ENCODE measurements at places on chromosomes 5 and 9.

DNA sequence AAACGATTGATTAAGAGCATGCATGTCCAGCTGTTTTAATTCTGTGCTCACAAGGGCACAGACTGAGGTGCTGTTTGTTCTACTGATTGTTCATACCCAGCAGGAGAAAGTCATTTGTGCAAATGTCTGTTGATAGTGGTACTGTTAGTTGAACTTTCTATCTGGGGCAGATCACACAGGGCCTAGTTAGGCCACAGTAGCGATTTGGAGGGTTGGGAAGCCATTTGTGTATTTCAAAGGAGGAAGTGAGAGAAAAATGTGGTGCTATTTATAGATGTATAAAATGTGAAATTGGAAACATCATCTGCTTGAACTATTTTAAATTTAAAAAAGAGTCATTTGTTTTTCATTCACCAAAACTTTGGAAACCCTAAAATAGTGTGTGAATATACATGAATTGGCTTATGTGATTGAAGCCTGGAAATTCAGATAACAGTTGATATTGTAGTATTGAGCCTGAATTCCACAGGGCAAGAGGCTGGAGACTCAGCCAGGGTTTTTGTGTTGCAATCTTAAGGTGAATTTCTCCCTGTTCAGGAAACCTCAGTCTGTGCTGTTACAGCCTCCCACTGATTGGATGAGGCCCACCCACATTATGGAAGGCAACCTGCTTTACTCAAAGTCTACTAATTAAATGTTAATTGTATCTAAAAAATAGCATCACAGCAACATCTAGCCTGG, 162.0 kb upstream of the CDKN2B start:
- no peak for DNase-seq

GRCh38 chr5:157971571-157972216, 112.7 kb upstream of the CLINT1 start:
- DNase-seq: no peak

DNA sequence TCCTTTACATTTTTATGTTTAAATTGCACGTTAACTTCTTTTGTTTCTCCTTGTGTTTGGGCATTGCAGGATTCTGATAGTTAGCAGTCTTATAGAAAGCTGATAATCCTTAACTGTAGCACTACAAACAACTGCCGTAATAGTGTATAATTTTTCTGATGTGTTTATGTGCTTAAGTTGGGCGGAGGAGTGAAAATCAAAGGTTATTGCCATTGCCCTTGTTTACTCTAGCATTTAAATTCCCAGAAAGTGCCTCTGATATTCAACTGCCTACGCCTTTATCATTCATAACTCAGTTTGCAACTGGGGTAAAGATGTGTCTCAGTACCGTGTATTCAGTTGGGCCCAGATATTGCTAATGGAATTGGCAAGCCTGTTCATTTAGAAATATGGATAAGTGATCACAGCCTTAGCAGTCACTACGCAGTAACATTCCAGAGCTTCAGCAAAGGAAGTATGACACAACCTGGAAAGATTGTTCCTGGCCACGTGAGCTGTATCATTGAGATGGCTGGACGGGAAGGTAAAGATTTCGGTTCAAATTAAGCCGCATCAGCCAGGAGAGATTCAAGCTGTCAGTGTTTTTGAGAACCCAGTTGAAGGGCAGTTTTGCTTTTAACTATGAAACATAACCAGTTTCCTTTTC, 28.1 kb upstream of the LRRTM2 start:
- DNase-seq: no peak

DNA sequence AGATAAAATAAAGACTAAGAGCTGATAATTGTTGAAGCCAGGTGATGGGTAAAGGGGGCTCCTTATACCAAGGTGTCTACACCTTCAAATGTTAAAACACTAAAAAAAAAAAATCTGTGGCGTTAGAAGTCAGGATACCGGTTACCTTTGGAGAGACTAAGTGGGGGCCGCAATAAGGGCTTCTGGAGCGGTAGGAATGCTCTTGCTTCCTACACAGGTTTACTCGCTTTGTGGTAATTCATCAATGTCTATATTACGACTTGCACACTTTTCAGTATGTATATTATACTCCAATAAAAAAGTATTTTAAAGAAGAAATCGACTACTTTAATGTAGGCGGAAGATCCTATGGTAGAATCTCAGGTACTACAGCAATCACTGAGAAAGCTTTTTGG, 12.5 kb downstream of the MRPS27 start:
- no peak for DNase-seq

DNA sequence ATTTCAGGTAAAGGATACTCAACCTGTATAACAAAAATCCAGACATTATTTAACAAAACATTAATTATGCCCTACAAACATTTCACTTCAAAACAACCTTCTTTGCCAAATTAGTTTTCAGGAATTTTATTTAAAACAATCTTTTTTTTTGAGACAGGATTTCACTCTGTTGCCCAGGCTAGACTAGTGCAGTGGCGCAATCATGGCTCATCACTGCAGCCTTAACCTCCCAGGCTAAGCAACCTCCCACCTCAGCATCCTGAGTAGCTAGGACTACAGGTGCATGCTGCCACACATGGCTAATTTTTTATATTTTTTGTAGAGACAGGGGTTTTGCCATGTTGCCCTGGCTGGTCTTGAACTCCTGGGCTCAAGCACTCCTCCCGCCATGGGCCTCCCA, 3.9 kb downstream of the FNIP1 start:
- no peak for DNase-seq

DNA sequence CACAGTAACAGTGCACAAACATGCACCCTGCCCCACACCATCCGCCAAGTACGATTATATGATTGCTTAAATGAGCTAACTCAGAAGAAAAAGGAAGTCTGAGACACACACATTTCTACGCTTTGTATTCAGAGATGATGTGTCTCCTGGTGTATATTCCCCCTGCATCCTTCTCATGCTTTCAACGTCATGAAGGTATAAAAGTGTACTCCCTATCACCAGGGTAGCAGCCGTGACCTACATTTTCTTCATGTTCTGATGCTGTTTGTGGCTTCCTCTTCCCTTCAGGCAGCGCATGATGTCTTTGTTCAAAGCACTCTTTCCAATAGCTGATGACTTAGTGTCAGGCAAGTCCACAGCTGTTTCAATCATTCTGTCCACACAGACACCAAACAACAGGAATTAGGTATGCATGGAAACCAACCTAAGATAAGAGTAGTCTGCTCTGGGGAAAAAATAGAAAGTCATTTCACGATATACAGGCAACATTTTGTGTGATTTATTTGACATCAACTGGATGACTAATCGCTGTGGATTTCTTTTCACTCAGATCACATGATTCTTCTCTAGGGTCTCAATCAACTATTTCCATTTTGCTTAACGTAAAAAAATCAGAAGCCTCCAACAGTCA, 269.4 kb upstream of the PTGER4 start:
- no peak for DNase-seq

GRCh38 chr9:79301551-79302391, 270.0 kb upstream of the TLE4 start:
- DNase-seq: no peak

DNA sequence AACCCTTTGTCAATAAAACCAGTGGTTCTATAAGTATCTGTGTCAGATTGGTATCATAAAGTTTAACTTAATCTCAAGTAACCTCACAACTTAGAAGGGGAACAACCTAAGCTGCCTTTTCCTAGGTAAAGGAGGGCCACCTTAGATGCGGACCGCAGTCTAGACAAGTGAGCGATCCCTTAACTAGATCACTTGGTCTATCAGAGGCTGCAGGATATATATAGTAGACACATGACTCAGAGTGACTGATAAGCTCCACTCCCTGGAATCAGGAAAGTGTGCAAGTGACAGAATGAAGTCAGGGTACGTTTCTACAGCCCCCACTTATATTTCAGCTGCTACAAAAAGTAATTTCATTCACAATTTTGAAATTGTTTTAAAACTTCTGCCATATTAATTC, 7.4 kb downstream of the REEP5 start:
- DNase-seq: no peak

- no peak for DNase-seq
Measured at GRCh38 chr5:122312591-122313406, 762 bp downstream of the SNCAIP start.

GRCh38 chr9:79766091-79766490, 194.3 kb downstream of the TLE4 start:
- DNase-seq: no peak

Measured in stimulated activated CD4-positive, alpha-beta T cell treated with anti-CD3 and anti-CD28 coated beads, Interleukin-1b, Interleukin-23, amount 100 ng/mL, for 4 hours (primary cell).